ENCODE measurements at places on chromosomes 12 and 14. TPM values are rescaled to one million over a fixed set of nuclear protein-coding genes. Genes with fewer than 3 reads are reported as not detected.

PRPH gene
- total RNA-seq, result not detected

NTF3 gene
- total RNA-seq, result 1.7 TPM

FOXN4 gene
- not detected for total RNA-seq

SMOC1 gene
- total RNA-seq, result not detected

CLEC9A gene
- total RNA-seq, result not detected

SLC39A9 gene
- 79.3 TPM for total RNA-seq

CTSG gene
- not detected for total RNA-seq

All from SJSA1 (cell line).